ENCODE measurements at places on chromosomes 2 and 18. TPM values are rescaled to one million over a fixed set of nuclear protein-coding genes. Genes with fewer than 3 reads are reported as not detected.

GRCh38 chr2:20855456-20855855, 32.6 kb upstream of the LDAH start:
- no peak for DNase-seq

LINC00305 gene
- total RNA-seq = not detected

- DNase-seq = no peak
Observed at GRCh38 chr2:169822785-169823392, 1.8 kb downstream of the METTL5 start.

- no peak for DNase-seq
Observed at GRCh38 chr2:205723179-205723578, 40.9 kb downstream of the NRP2 start.

DNA sequence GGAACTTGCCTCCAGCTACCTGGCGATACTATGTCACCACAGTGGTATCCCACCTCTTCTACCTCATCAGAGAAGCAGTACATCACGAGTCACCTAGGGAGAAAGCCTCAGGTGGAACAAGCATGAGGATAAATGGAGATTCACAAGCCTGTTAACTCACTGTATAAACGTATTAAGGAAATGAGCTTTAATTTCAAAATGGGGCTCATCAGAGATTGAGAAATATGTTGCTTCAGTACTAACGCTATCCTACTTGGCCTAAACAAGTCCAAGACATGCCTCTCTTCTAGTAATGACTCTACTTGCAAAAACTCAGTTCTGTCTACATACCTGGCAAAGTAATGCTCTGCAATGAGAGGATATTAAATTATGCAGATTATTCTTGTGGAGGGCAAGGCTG, 4.3 kb downstream of the SLC39A6 start:
- DNase-seq = no peak

DNA sequence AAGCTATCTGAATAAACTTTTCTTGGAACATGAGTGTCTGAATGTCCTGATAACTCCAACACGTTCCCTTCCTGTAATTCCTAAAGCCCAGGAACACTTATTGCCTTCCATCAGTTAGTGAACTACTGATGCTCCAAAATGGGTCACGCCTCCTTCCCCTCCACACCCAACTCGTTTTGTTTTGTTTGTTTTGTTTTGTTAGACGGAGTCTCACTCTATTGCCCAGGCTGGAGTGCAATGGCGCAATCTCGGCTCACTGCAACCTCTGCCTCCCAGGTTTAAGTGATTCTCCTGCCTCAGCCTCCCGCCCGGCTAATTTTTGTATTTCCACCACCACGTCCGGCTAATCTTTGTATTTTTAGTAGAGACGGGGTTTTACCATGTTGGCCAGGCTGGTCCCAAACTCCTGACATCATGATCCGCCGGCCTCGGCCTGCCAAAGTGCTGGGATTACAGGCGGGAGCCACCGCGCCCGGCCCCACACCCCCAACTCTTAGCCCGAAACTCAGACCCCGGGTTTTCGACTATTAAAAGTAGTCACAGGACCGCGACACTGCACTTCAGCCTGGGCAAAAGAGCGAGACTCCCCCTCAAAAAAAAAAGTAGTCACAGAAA, 774 bp downstream of the IER3IP1 start:
- no peak for DNase-seq

DNA sequence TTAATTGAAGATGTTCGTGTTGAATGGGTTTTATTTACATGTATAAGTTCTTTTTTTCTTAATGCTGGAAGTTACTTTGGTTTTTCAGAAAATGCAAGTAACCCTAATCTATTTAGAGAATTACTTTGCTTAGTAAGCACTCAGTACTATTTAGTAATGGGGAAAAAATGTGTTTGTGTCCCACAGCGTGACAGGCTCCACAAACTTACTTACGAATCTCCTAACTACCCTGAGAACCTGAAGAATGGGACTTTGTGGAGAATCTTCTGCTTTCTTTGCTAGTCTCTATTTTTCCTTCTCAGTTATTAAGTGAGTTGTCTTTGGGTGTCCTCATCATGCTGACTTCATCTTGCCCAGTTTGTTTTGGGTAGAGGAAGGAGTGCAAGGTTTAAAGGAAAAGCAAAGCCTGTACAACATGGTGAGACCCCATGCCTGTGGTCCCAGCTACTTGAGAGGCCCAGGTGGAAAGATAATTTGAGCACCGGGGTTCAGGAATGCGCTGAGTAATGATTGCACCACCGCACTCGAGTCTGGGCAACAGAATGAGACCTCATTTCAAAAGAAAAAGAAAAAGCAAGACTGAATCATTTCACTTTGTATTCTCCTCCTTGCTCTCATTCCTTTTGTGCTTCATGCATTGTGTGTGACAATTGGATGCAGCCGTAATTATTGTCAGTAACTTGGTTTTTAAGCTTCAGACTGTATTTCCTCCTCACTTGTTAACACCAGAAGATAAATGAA, 10.2 kb downstream of the NEDD4L start:
- DNase-seq = no peak

PAX3 gene
- total RNA-seq = not detected

GRCh38 chr2:42216694-42217093, 47.5 kb downstream of the EML4 start:
- no peak for DNase-seq

DNA sequence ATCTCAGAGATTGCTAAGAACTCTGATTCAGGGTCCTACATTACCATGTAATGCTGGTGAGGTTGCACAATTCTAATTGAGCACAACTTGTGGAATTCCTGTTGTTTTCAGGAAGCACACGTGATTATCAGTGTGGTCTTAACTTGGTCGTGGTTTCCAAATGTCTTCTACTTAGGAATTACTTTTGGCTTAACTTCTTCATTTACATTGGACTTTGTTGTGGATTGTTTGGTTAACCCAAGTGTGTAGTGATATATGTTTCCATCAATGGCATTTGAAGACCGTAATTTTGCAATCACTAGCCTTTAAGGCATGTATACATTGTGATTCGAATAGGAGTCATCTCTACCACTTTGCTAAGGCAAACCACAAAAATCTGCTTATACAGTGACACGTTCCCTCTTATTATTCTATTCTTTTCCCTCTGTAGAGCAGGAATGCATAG, 373.3 kb downstream of the IRS1 start:
- DNase-seq = no peak

DNA sequence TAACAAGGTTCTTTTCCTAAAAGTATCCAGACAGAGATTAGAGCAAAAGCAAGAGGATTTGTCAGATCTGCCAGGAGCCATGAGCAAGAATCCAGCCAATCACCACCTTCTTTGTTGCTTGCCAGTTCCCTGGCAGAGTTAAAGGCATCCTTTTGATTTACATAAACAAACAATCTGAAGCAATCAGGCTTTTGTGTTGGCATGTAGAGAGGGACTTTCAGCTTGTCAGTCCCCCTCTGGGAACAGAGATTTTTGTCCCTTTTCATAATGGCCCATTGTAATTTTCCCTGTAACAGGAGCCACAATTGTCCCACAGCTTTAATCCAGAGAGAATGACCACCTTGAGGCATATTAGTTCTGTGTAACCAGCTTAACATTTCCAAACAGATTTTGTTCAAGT, at the start of gene ERMN:
TSS of gene ERMN (minus strand) at position 39 of the 400 bp plus-strand sequence. CDS start 182 bp downstream, outside the sequence.
- no peak for DNase-seq

DNA sequence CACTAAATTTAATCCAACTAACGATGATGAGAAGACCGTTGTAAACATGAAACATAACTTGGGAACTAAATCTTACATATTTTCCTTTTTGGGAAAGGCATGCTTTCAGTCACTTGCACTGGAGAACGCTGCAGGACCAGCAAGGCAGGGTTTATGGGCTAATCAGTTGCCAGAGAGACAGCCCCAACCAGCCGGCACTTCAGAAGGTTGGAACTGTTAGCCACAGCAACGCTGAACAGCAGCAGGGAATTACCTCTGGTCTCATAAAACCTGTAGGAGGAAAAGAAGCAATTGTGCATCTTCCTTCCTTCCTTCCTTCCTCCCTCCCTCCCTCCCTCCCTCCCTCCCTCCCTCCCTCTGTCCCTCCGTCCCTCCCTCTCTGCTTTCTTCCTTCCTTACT, 33.9 kb upstream of the SIX2 start:
- DNase-seq = no peak

DNA sequence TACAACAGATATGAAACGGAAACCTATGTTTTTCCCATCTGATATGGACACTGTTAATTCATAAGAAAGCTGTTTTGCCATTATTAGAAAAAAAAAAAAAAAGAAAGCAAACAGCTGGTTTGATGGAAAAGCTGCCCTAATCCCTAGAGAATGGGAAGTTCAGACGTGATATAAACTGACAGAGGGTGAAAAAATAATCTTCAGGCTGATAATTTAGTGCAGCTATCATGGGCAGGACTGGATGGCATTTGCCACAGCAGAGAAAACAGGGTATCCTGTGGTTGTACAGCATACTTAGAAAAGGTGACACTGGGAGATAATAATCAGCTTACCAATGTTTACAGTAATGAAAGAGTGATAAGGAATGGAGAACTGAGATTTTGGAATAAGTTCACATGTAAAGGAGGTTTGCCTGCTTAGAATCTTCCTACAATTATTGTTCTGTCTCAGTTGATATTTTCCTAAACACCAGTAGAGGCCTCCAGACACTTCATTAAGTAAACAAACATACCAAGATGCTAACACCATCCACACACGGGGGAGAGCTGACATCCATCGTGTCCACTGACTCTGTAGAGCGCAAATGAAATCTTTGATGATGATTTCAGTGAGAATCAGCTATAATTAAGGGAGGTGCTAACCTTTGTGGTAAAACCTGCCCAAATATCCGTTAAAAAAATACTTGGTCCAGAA, 211.6 kb upstream of the MMADHC start:
- DNase-seq = no peak

GPC1 gene
- 40.4 TPM for total RNA-seq

GRCh38 chr2:21001225-21001946, 42.5 kb downstream of the APOB start:
- DNase-seq = no peak

SCG2 gene
- 0.07 TPM for total RNA-seq

NETO1 gene
- 33.1 TPM for total RNA-seq

- DNase-seq = no peak
Observed at GRCh38 chr2:228377533-228377932, 196.0 kb upstream of the SPHKAP start.

MMADHC gene
- 121 TPM for total RNA-seq

GRCh38 chr2:20635113-20635510, 15.8 kb downstream of the HS1BP3 start:
- DNase-seq = no peak

- DNase-seq = no peak
Observed at GRCh38 chr2:23452853-23453420, 68.0 kb downstream of the KLHL29 start.

GRCh38 chr2:59824314-59824713, 729.1 kb downstream of the BCL11A start:
- no peak for DNase-seq

WDR35 gene
- total RNA-seq = 15.5 TPM

DNA sequence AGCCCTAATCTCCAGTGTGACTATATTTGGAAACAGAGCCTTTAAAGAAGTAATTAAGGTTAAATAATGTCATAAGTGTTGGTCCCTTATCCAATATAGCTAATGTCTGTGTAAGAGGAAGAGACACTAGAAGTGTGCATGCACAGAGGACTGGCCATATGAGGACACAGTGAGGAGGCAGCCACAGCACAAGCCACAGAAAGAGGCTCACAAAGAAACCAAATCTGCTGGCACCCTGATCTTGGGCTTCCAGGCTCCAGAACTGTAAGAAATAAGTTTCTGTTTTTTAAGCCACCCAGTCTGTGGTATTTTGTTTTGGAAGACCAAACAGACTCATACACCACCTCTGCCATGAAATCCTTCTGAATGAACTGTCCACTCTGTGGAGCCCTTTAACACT, 186.4 kb upstream of the SLC39A10 start:
- no peak for DNase-seq

DSG1 gene
- not detected for total RNA-seq

DNA sequence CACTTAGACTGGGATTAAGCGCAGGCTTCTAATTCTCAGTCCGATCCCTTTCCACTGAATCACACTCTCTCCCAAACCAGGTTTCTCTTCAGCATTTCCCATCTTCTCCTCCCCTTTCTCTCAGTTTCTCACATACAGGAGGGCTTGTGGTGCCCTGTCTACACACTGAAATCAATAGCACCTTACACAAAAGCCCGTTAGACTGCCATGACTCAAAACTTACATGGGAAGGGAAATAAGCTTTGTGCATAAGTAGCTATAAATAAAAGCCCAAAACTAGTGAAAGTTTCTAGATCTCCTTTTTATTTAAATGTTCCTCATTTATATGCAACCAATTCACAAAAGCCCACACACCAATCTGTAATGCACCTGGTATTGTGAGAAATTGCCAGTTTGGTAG, 318.4 kb downstream of the TXNL1 start:
- DNase-seq = no peak

DYSF gene
- 14.8 TPM for total RNA-seq
